Activated naive CD8-positive, alpha-beta T cell treated with anti-CD3 and anti-CD28 coated beads, Interleukin-2, amount 10 ng/mL, durations not matched to agents 7 days and 5 days (primary cell): ENCODE measurements at places on chromosomes 16 and 17. TPM values are rescaled to one million over a fixed set of nuclear protein-coding genes. Genes with fewer than 3 reads are reported as not detected.

Gene SULT1A3
- 32.3 TPM for total RNA-seq

Gene GRAPL
- 17.9 TPM for total RNA-seq

Gene ZNHIT3
- 48.8 TPM for total RNA-seq

Gene QPRT
- 7.4 TPM for total RNA-seq

Gene CLDN6
- not detected for total RNA-seq

Gene LRRC37B
- 58.3 TPM for total RNA-seq

Gene C16orf90
- total RNA-seq, result not detected

Gene TRPV3
- total RNA-seq, result 0.79 TPM

Gene CES5A
- total RNA-seq, result not detected

Gene FOXO3B
- 4.8 TPM for total RNA-seq

Gene TNRC6A
- total RNA-seq, result 46.8 TPM

Gene CLEC10A
- total RNA-seq, result 0.64 TPM

Gene SAMD14
- 0.19 TPM for total RNA-seq

Gene MLX
- total RNA-seq, result 64.9 TPM

Gene PRAC2
- total RNA-seq, result not detected

Gene COG8
- total RNA-seq, result 42.5 TPM

Gene PITPNM3
- 0.64 TPM for total RNA-seq

Gene CCL3
- total RNA-seq, result 2.9 TPM
